ENCODE measurements at places on chromosomes 3 and 15.
A peak's percentile ranks its signal among the peaks of the same experiment; 100 is the strongest.

- no peak for DNase-seq
Observed at GRCh38 chr3:14831916-14832450, 13.2 kb downstream of the FGD5 start.

DNA sequence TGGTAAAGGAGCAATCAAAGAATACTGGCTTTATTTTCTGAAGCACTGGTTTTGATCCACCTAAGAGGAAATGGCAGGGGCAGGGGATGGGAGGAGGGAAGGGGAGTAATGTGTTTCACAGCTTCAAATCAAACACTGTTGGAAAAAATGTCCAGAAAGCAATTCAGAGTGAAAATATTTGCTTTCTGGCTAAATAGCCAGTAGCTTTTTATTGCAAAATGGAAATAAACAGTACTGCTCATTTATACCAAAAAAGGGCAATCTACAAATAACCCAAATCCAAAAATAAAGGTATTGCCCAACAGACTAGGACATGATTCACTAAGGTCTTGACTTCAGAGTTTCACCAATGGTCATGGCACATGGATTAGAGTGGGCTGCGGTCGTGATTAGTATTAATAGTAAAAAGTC, 279.3 kb upstream of the THBS1 start:
- no peak for DNase-seq

DNA sequence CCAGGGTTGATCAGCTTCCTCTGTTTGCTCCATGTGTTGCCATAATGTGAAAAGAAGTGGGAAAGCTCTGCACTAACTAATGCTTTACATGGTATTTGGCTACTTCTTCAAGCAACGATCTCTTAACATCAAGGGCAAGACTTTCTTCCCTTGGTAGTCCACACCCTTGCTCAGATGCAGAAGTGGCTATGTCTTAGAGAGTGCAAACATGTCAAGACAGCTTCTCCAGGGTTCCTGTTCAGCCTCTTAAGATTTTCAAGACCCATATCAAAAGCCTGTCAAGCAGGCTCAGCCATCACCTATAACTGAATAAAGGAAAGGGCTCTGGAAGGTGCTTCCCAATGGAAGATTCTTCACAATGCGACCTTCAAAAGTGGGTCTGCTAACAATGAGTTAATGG, 64.8 kb upstream of the CSTA start:
- DNase-seq, result no peak

GRCh38 chr3:125431912-125432790, 57.0 kb upstream of the ZNF148 start:
- DNase-seq, result peak; percentile 1

DNA sequence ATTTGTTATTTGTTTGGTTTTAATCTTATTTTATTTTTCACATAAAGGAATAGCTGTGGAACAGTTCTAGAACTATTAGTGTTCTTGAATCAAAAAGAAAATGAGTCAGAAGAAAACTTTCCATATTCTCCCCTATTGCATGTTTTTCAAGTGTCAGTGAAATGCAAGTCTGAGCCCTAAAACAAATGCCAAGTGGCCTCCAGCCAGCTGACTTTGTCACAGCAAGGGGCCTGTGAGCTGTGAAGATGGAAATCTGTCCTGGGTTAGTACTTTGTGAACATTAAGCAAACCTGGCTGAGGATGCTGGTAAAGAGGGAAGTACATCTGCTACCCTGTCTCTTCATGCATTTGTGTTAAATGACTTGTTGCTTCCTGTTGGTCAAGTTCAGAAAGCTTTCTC, 14.2 kb downstream of the LRRC49 start:
- DNase-seq, result no peak

DNA sequence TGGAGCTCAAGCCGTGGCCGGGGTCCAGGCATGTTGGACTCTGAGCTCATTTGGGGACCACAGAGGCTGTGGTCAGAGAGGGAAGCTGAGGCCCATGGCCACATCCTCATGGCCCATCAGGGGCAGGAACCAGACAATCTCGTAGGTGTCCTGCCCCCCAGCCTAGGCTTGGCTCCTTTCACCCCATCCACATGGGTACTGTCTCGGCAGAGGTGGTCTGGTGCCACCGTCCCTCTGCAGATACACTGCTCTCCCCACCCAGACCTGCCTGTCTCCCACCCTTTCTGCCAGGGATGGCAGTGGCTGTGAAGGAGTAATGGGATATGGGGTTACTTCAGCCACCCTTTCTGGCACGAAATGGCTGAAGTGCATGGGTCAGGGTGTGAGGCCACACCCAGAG, 7.9 kb downstream of the PRSS50 start:
- DNase-seq, result no peak

GRCh38 chr3:87491843-87492242, 215.5 kb upstream of the POU1F1 start:
- DNase-seq, result no peak

- no peak for DNase-seq
Observed at GRCh38 chr3:148727231-148727630, 29.5 kb downstream of the AGTR1 start.

DNA sequence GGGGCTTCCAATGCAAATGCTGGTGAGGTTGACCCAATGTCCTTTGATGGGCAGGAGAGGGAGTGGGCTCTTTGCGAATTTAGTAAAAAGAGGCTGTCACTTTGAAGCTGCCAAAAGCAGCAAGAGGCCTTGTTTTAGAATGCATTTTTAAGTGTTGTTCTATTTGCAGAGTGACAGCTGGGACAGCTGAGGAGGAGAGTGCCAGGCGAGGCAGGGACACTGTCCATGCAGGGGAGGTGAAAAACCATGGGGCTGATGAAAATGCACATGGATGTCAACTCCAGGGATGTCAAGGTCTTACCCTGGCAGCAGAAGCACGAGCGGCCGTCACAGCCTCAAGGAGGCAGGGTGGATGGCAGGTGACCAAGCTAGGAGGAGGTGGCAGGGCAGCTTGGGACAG, 279.8 kb downstream of the ADAMTS17 start:
- no peak for DNase-seq

- no peak for DNase-seq
Observed at GRCh38 chr3:13715167-13715954, 164.5 kb downstream of the WNT7A start.

DNA sequence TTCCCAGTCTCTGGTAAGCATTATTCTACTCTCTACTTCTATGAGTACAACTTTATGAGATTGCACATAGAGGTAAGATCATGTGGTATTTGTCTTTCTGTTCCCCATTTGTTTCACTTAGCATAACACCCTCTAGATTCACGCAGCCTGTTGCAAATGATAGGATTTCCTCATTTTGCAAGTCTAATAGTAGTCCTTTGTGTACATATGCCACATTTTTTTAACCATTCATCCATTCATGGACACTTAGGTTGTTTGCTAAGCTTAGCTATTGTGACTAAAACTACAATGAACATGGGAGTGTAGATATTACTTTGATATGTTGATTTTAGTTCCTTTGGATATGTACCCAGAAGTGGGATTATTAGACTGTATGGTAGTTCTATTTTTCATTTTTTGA, 717.9 kb upstream of the ALCAM start:
- DNase-seq, result no peak

GRCh38 chr3:185460309-185460708, 38.5 kb downstream of the TMEM41A start:
- no peak for DNase-seq

DNA sequence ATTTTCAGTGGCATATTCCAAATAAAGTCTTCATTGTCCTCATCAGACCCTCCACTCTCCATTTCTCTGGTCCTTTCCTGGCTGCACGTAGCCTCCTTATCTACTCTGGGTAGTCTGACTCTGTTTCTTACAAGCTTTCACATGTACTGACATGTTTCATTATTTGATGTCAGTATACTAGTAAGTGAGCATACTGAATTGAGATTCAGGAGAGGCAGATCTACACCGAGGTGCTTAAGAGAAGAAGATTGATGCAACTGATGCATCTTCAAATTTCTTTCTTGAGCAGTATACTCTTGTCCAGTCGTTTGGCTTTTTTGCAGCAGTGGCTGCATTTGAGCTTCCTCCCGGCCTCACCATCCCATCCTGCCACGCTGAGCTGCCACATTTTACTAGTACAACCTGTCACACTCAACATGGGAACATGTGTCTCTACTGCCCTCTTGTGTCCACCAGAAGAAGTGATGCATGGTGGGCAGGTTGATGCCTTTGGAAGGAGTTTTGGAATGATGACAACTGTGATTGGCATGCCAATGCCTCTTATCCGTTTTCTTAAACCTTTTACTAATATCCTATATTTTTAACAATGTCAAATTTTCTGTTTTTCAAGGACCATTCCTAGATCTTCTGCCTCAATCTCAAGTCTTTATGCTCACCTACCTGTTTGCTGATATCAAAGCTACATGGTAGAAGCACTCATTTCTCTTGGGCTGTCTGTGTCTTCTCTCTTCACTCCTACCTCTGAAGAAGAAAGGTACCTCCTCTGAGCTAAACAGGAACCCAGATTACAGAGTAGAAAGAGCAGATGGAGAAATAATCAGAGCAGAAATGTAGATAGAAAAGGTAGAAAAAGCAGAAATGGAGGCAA, 38.7 kb downstream of the GUCA1C start:
- DNase-seq, result peak; percentile 10

- no peak for DNase-seq
Observed at GRCh38 chr3:49658711-49659110, 15.4 kb upstream of the APEH start.

DNA sequence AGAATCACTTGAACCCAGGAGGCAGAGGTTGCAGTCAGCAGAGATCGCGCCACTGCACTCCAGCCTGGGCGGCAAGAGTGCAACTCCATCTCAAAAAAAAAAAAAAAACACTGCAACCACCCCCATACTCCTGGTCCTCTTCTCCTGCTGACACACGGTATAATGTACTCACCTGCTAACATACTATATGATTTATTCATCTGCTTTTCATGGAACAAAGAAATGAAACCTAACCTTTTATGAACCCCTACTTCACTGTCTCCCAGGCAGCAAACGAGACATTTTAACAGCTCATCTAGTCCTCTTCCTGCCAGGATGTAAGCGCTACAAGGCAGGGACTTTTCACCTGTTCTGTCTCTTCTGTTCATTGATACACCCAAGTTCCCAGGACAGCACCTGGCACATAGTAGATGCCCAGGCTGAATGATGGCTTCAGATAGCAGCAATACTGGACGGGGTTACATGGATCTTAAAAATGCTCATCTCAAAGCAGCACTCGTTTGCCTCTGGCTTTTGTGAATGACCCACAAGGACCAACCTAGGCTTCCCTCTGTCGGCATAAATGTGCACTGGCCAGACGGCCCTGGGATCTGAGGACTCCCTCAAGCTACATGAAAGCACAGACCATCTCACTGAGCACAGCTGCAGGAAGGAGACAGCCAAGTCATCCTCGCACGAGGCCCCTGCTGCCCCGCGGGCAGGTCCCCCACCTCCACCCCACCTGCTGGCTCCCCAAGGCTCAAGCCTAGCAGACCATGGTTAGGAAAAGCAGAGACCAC, 20.3 kb downstream of the XXYLT1 start:
- no peak for DNase-seq

DNA sequence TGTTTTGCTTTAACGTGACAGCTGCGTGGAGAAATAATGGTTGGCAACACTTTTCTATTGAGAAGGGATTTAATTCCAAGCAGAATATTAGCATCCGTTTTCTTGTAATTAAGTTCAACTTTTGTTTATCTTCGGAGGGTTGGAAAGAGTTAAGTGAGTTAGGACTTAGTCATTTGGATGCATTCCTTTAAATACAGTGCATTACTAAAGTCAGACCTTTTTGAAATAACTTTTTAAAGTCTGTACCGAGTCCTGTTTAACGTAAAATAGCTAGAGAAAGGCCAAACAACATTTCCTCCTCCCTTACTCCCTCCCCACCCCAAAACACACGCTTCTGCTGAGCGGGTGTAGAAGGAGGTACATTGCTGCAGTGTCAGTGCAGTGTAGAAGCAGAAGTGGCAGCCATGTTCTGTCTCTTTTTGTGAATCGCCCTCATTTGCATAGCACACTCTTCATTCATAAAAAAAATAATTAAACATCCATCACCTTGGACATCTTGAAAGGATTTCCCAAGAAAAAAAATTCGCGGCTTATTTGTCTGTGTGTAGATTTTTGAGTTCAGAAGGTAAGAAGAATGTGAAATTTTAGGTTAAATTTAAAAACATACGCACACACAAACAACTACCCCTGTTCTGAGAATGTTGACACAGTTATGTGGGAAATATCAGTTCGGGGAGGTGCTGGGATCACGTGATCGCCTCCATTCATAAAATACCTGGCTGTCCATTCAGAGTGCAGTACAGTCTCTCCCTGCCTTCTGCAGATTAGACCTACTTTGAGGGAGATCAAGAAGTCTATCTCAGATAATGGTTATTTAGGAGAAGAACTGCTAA, 1.6 kb downstream of the SPRED1 start:
- no peak for DNase-seq

GRCh38 chr3:64332459-64333350, 107.4 kb upstream of the PRICKLE2 start:
- DNase-seq, result no peak

DNA sequence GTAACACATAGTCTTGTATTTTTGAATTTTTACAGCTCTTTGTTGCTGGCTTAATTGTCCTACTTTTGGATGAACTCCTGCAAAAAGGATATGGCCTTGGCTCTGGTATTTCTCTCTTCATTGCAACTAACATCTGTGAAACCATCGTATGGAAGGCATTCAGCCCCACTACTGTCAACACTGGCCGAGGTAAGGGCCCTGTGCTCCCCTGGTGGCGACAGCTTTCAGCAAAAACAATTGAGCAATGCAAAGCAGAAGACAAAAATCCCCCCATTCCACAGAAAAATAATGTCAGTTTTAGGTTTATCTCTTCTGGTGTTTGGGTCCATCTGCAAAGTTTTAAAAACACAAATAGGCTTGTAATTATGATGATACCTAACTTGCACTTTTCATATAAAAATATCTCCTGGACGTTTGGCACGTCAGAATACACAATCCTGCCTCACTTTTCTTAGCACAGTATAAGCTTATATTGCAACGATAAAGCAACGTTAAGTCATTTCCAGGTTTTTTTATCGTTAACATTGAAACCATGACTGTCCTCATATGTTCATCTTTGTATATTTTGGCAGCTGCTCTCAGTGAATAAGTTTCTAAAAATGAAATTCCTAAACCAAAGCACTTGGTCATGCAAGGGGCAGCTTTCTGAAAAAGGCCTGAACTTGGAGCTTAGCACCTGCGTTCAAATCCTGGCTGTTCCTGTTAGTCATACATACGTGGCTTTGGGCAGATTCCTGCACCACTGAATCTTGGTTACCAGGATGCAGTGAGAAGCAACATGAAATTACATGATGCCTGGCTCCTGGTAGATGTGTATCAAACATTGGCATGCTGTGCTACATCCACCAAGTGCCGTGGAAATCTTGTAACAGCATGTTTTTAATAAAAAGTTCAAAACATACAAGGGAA, 8.5 kb downstream of the SEC61A1 start:
- DNase-seq, result peak; percentile 91

DNA sequence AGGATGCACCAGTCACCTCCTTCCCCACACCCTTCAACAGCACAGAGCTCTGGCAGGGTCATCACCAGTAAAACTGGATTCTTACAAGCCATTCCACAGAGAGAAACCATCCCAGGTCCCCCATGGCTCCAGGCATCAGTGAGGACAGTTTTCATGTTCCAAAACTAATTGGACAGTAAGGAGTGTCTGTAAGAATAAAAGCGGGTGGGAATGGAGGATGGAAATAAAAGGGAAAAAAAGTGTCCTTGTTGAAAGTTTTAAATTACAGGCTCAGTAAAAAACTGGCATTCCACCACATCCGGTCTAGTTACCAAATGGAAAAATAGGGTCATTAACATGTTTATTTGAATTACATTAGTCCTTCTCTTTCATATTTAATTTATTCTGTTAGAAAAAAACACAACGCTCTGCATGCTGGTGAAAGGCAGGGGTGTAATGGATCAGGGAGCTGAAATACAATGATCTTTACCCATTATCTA, 117.4 kb downstream of the TIGIT start:
- peak; percentile 11 for DNase-seq

Data from amniotic stem cell (primary cell).